ENCODE measurements at places on chromosomes 2 and 18.
A peak's percentile ranks its signal among the peaks of the same experiment; 100 is the strongest.

GRCh38 chr2:165655661-165656060, 138.4 kb downstream of the GALNT3 start:
- DNase-seq = no peak

GRCh38 chr2:223643309-223643708, 41.1 kb upstream of the SCG2 start:
- DNase-seq = no peak

DNA sequence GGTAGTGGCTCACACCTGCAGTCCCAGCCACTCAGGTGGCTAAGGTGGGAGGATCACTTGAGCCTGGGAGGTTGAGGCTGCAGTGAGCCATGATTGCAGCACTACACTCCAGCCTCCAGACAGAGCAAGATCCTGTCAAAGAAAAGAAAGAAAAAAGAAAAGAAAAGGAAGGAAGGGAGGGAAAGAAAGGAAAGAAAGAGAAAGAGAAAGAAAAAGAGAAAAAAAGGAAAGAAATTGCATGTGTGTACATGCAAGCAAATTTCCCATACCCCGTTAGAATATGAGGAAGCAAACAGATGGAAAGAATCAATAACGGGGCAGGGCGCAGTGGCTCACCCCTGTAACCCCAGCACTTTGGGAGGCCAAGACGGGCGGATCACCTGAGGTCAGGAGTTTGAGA, 17.9 kb downstream of the TMEM127 start:
- DNase-seq = no peak

GRCh38 chr18:24128700-24129099, 10.2 kb upstream of the CABYR start:
- DNase-seq = no peak

DNA sequence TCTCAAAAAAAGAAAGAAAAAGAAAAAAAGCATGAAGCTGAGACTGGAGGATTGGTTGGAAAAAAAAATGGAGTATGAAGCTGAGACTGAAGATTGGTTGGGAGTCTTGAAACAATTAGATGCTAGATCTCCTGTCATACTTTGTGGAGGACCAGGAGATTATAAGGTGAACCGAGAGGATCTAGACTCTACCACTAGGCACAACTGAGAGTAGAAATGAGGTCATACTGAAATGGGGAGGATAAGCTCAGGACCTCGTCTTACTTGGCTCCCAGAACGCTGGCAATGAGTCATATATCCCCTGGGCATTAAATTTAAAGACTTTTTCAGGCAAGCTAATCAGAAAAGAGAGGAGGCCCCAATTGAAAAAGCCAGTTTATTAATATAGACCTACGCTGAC, 3.3 kb upstream of the ORC2 start:
- DNase-seq = peak; percentile 41

DNA sequence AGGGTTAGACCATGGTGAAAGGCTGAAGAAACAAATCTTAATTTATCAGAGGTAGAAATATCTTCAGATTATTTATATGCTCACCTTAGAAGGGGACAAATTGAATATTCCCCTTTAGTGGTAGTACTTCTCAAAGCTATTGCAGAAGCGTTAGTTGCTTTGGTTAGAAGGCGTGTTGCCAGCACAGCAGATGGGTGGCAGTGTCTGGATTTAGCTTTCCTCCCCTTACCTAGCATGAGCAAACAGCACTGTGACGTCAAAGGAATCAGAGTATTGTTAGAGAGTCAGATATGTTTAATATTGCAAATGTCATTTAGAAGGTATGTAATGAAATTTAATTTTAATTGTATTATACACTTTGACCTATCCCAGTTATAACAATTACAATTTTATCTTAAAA, 27.2 kb upstream of the GALR1 start:
- no peak for DNase-seq

DNA sequence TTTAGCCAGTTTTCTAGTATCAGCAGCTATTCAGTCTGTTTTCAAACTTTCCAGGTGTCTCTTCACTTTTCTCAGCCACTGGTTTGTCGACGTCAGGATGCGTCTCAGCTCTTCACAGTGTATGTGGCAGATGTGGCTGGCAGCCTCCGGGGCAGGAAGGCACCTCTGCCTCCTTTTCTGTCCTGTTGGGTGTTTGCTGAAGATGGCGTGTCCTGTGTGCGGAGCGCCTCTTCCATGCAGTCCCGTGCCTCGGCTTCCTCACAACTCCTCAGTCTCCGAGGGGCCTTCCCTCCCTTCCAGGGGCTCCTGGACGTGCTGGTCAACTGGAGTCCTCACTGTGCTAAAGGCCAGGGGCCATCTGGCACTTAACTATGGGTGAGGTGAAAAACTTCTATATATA, 65.4 kb upstream of the PXDN start:
- no peak for DNase-seq

DNA sequence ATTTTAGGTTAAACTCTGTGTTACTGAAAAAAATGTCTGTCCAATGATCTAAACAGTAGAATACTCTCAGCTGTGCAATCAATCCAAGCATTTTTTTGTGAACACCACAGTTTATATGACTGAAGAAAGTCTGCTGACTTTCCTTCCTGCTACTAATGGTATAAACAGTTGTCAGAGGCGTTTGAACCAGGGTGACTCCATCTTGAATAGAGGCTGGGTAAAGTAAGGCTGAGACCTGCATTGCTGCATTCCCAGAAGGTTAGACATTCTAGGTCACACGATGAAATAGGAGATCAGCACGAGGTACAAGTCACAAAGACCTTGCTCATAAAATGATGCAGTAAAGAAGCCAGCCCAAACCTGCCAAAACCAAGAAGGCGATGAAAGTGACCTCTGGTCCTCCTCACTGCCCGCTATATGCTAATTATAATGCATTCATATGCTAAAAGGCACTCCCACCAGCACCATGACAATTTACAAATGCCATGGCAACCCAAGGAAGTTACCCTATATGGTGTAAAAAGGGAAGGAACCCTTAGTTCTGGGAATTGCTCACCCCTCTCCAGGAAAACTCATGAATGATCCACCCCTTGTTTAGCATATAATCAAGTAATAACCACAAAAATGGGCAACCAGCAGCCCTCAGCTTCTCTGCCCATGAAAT, 31.3 kb downstream of the POU3F3 start:
- DNase-seq = no peak

GRCh38 chr2:189222468-189223105, 43.0 kb upstream of the COL5A2 start:
- no peak for DNase-seq

GRCh38 chr2:45207101-45207500, 197.8 kb upstream of the SIX2 start:
- DNase-seq = no peak

- DNase-seq = no peak
These were observed 50.5 kb downstream of the SLC4A5 start for GRCh38 chr2:74292751-74293150.

DNA sequence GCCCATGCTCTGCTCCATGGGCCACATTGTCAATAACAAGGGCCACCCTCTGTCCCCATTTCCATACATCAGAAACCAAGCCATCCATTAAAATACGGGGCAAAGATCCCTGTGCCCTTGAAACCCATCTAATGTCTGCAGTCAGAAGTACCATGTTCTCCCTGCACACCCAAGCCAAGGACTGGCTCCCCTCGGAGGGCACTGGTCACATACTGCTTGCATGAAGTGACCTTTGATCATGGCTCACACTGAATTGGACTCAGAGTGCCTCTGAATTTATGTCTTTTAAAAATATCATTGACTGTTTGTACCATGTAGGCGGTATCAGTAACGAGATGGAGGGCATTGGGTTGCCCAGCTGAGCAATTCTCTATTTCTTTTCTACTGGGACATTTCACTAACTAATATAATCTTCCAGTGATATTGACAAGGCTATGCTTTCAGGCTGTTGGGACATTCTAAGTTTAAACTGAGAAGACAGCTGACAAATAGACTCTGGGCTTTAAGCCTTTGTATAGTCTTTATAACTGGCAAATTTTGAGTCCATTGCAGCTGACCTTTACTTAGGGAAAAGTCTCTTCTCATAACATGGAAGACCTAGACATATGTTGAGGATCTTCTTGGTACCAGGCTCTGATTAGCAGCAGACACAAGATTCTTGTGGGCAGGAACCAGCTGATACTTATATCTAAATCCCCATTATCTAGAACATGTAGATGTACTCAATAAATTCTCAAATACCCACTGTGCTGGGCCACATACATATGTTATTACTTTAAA, 214.3 kb downstream of the MYCN start:
- no peak for DNase-seq

All from H54 (cell line).